ENCODE measurements at places on chromosomes 6 and 20.

- no peak for DNase-seq
Observed at GRCh38 chr6:43242908-43243663, at the start of gene TTBK1. TTBK1 (plus strand) TSS chr6:43243481; CDS start chr6:43246661, 3,180 bp downstream.

- DNase-seq = no peak
Observed at GRCh38 chr20:63469019-63469712, 3.3 kb downstream of the KCNQ2 start.

GRCh38 chr6:168876956-168877355 lies 376.7 kb downstream of the THBS2 start:
- DNase-seq = no peak

GRCh38 chr6:69180361-69181067 lies 545.4 kb downstream of the ADGRB3 start:
- no peak for DNase-seq

- DNase-seq = no peak
Observed at GRCh38 chr6:168596344-168596743, 155.4 kb downstream of the SMOC2 start.

GRCh38 chr20:14879020-14879697 lies 541.7 kb upstream of the FLRT3 start:
- DNase-seq = no peak

DNA sequence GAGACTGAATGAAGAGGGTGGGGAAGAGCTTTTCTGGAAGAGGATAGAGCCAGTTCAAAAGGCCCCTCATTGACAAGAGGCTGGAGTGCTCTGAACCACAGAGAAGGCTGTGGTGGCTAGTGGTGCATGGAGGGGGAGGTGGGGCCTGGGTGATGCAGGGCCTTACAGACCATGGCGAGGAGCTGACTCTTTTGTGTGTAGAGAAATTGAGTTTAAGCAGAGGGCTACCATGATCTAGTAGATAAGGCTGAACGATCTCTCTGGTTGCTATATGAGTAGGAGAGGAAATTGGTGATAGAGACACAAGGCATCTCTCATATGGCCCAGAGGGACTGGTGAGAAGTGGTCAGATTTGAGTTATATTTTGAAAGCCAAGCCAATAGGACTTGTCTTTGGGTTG lies 137.6 kb downstream of the UST start:
- no peak for DNase-seq

DNA sequence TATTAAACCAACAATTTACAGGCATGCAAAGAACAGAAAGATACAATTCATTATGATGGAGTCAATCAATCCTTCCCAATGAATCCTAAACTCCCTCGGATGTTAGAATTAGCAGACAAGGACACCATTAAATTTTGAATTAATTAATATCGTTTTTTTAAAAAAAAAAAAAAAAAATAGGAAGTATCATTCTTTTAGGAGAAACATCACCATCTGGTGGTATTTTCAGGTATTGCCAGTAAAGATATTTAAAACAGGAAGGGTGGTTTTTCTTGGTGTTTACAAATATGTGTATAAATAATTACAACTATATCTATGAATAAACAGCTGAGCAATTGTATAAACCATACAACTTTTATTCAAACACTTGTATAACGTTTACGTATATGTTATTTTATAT lies 564.4 kb downstream of the HAO1 start:
- DNase-seq = no peak

GRCh38 chr20:17856024-17856564 lies 112.5 kb downstream of the SNX5 start:
- DNase-seq = no peak

DNA sequence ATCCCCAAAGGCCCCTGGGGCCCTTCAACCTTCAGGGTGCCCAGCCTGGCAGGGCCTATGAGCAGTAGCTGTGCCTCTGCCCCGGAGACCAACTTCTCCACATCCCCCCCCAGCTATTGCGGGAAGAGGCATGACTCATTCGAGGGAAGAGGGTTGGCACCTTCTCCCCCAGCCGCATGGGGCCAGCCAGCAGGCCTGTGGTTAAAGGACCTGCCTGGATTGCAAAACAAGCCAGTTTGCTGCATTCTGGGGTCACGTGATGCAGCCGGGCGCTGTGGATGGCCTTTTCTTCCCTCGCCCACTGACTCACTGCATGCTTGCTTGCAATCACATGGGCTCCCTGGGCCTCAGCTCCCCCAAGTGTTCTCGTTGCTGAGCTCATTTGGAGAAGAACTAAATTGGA lies 182.5 kb downstream of the MAFB start:
- DNase-seq = no peak

DNA sequence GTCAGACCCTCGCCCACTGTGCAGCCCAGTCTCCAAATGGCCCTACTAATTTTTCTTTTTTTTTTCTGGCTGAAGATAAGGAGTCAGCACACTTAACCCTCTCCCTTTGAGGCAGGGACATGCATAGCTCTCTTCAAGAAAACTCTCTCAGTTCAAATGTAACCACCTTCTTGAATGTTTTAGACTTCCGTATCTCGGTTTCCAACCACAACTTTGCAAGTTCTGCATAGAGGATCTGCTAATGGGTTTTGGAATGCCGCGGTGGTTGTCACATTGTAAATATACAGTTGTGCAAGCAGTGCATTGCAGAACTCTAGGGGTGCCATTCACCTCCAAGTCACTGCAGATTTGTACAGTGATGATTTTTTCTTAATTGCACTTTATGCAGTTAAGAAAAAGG lies 59.4 kb upstream of the SLC35B3 start:
- no peak for DNase-seq

DNA sequence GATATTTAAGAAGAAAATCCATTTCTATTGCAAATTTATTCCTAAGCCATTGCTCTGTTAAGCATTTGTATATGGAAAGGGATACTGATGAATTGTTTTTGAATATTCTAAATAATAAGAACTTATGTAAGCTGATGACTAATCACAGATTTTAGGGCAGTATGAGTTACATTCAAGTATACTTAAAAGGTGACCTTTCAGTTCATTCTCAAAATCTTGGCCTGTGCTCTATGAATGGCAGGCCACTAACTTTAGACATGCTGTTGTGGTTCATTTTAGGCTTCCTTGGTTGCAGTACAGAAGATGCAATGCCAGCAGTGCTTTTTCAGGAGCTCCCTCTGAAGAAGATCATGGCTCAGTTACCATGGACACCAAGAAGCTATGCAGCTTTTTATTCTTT lies 380.4 kb downstream of the CENPW start:
- no peak for DNase-seq

DNA sequence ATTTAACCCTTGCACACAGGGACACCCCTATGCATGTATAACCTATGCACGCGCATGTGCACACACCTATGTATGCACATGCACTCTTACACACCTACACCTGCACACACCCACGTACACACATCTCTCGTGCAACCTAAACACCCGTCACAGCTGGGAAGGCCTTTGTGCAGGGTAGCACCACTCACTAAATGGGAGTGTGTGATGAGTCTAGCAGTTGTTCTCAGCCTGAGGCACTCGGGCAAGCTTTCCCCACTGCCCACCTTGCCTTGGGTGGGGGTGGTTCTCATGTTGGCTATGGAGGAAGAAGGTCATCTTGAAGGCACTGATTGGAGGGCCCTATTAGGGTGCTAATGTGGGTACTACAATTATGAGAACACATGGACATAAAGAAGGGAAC lies 85.8 kb downstream of the DLL1 start:
- DNase-seq = no peak

GRCh38 chr6:1552296-1552761 lies 57.4 kb upstream of the FOXC1 start:
- DNase-seq = no peak

GRCh38 chr20:32984196-32984595 lies 20.0 kb downstream of the SUN5 start:
- DNase-seq = no peak

- no peak for DNase-seq
Observed at GRCh38 chr6:132300323-132300949, 100.8 kb downstream of the MOXD1 start.

GRCh38 chr6:155257796-155258195 lies 6.0 kb upstream of the CLDN20 start:
- DNase-seq = no peak

DNA sequence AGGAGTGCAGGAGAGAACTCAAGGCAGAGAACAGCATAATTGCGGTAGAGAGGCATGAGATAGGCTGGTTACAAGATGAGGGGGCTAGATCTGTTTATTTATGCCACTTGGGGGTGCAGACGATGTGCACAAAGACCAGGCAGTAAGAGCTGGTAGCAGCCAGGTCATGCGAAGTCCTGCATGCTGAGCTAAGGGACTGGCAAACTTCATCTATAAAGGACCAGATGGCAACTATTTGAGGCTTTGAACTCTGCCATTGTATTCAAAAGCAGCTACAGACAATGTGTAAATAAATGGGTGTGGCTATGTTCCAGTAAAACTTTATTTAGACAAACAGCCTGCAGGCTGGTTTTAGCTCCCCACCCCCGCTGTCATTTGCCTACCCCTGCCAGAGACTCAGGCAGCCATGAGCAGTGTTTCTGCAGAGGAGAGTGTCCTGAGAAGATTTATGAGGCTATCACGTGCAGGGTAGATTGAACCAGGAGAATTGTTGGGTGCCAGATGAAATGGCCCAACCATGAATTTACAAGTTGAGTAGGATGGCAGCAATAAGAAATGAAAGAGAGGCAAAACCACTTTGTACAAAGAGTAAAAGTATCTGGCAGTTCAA lies 253.4 kb upstream of the MOCS1 start:
- DNase-seq = no peak

GRCh38 chr20:53330601-53331140 lies 263.0 kb downstream of the ZNF217 start:
- no peak for DNase-seq

GRCh38 chr6:149234051-149234962 lies 83.2 kb upstream of the TAB2 start:
- DNase-seq = no peak

DNA sequence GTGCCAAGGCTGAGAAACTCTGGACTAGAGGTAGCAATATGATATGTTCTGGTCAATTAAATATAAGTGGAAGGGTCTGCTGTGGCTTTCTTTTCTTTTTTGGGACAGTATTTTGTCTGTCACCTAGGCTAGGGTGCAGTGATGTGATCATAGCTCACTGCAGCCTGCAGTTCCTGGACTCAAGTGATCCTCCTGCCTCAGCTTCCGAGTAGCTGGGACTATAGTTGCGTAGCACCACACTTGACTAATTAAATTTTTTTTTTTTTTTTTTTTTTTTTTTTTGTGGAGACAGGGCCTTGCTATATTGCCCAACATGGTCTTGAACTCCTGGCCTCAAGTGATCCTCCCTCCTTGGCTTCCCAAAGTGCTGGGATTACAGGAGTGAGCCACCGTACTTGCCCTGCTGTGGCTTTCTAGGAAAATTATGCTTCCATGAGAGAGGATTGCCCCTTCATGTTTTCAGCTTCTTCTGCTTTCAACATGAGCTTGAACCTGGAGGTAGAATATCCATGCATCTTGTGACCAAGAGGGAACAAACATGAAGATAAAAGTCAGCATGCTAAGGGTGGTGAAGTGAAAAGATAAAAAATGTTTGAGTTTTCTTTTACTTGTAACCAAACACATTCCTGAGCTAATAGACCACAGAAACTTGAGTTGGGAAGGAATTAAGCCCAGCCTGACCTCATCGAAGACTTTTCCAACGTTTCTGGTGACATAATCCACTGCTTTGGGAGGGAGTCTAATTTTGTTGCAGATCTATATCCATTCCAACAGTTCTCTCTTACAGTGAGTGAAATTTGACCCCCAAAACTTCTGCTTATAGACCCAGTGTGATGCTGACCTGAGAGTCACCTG lies 75.1 kb downstream of the CARMIL1 start:
- DNase-seq = no peak

DNA sequence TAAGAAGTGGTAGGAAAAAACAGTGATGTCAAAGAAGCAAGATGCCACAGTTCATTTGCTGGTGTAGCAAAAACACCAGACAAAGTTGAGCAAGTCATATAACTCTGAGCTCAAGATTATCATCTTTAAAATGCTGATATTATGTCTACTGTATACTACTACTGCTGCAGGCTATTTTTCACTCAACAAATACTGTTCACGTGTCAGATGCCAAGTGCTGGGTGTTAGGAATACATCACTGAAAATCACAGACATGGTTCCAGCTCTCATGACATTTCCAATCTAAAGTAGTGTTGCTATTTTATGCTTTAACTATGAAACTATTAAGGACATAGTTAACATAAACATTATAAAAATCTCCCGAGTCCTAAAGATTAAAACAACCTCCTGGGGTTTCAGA lies 163.0 kb downstream of the NKAIN2 start:
- no peak for DNase-seq

DNA sequence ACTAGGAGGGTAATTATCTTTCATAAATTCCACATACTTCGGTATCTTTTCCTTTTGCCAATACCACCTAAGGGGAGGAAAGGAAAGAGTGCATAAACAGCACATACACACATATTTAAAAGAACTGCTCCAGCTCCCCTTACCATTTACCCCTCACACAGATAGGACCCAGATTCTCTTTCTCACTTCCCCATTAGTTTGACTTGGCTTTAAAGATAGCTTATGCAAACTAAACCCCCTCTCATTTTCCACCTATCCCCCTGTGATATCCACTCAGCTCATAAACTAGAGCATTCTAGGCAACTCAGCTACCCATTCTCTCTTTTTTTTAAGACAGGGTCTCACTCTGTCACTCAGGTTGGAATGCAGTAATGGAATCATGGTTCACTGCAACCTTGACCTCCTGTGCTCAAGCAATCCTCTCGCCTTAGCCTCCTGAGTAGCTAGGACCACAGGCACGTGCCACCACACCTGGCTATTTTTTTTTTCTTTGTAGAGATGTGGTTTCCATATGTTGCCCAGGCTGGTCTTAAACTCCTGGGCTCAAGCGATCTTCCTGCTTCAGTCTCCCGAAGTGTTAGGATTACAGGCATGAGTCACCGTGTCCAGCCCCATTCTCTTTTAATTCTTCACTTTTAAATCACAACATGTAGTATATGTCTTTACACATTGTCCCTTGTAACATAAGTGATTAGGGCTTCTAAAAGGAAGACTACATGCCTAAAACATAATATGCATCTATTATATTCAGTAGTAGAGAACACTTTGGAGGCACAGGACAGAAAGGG lies 4.0 kb downstream of the FUCA2 start:
- DNase-seq = no peak

DNA sequence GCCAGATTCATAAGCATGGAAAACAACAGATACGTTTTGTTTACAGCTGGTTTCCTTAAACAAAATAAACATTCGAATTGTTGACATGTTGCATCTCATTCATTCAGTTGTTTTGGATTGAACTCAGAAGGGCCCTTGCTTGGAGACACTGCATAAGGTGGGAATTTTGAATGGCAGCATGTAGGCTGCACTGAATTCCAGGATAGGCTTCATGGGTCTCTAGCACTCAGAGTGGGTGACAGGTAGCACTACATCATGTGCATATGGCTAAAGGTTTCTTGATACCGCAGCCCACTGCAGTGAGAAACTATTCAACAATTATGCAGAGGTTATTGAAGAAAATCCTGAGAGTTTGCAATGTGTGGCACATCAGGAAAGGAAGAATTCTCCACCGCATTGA lies 1.6 kb downstream of the BEND6 start:
- DNase-seq = no peak

GRCh38 chr6:218153-219018 lies 73.9 kb upstream of the DUSP22 start:
- no peak for DNase-seq

Measured in thymus (tissue), 14 donors.